Naive thymus-derived CD8-positive, alpha-beta T cell (primary cell): ENCODE measurements at places on chromosomes 1 and 21. TPM values are rescaled to one million over a fixed set of nuclear protein-coding genes. Genes with fewer than 3 reads are reported as not detected.

SLC2A5 gene
- 0.49 TPM for total RNA-seq

FCRL2 gene
- total RNA-seq, result 2.7 TPM

COL9A2 gene
- 5.2 TPM for total RNA-seq

ACTL8 gene
- not detected for total RNA-seq

FCRLB gene
- 1.2 TPM for total RNA-seq

CNTN2 gene
- total RNA-seq, result not detected

TRIM46 gene
- total RNA-seq, result 4.1 TPM

MAP7D1 gene
- 266 TPM for total RNA-seq

SLC45A1 gene
- total RNA-seq, result 1.2 TPM

NTNG1 gene
- total RNA-seq, result not detected

ACBD6 gene
- 63.6 TPM for total RNA-seq

ERICH3 gene
- total RNA-seq, result not detected

MX1 gene
- total RNA-seq, result 61.4 TPM

MCOLN3 gene
- total RNA-seq, result not detected

AMY1A gene
- total RNA-seq, result not detected

SYT2 gene
- total RNA-seq, result not detected

FAM131C gene
- total RNA-seq, result not detected

PGLYRP3 gene
- total RNA-seq, result not detected

KPRP gene
- not detected for total RNA-seq

TMPRSS3 gene
- total RNA-seq, result 2.2 TPM

NMNAT2 gene
- total RNA-seq, result not detected

RAB7B gene
- not detected for total RNA-seq

PLA2G2D gene
- total RNA-seq, result not detected

BRINP3 gene
- total RNA-seq, result not detected

LAD1 gene
- not detected for total RNA-seq

SELENBP1 gene
- total RNA-seq, result not detected

NBPF4 gene
- total RNA-seq, result not detected

VAMP3 gene
- total RNA-seq, result 52.2 TPM

ERRFI1 gene
- 2.1 TPM for total RNA-seq

FCRL6 gene
- 2.1 TPM for total RNA-seq

PYGO2 gene
- 55.6 TPM for total RNA-seq

DUSP10 gene
- total RNA-seq, result 4.2 TPM

RGL1 gene
- 2.1 TPM for total RNA-seq

CYP4A22 gene
- total RNA-seq, result not detected

THRAP3 gene
- total RNA-seq, result 131 TPM

SUSD4 gene
- total RNA-seq, result 0.66 TPM

SPAG17 gene
- total RNA-seq, result not detected

SNAPIN gene
- 30.7 TPM for total RNA-seq

HPDL gene
- 1.5 TPM for total RNA-seq

LRRIQ3 gene
- 2.0 TPM for total RNA-seq
